Thyroid gland (tissue), 4 donors: ENCODE measurements at places on chromosomes 7 and 10. TPM values are rescaled to one million over a fixed set of nuclear protein-coding genes. Genes with fewer than 3 reads are reported as not detected.

DNA sequence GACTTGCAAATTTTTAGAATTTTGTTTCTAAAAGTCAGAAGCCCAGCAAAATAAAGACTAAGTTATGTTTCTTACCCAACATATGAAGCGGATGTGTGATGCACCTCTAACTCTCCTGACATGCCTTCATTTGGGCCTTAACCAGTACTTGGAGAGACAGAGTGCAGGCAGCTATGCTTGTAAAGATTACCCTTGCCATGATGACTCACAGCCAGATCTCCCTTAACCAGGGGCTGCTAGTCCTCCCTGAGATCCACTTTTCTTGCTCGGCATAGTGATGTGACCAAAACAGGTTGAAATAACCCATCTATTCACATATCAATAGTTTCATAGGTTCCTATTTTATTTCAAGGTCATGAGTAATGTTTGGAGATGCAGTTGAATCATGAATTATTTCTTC lies 43.6 kb downstream of the PPP1R3A start:
- DNase-seq: no peak

DNA sequence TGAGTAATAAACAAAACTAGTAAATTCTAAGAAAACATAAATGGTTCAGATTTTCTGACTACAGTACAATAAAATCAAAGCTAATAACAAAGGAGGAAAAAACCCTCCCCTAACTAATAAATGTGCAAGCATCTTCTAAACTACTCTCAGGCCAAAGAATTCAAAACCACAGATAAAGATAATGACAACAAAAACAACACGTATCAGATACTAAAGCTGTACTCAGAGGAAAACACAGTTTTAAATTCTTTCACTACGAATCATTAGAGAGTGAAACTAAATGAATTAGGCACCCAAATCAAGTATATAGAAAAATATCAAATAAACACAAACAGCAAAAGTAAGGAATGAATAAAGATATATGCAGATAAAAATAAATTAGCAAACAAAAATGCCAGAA lies 200.9 kb downstream of the TEX36 start:
- DNase-seq: no peak

The ANKRD22 gene
- not detected for total RNA-seq

DNA sequence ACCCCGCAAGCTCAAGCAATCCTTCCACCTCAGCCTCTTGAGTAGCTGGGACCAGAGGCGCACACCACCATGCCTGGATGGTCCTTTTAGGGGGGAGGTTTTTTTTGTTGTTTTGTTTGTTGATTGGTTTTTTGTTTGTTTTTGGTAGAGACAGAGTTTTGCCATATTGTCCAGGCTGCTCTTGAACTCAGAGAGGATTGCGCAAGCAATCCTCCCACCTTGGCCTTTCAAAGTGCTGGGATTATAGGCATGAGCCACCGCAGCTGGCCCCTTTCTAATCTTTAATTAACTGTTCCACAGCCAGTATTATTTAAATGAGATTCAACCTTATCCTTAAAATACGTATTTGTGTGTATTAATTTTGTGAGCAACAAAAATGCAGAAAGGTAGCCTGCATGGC lies 65.8 kb downstream of the SLC13A1 start:
- DNase-seq: no peak

DNA sequence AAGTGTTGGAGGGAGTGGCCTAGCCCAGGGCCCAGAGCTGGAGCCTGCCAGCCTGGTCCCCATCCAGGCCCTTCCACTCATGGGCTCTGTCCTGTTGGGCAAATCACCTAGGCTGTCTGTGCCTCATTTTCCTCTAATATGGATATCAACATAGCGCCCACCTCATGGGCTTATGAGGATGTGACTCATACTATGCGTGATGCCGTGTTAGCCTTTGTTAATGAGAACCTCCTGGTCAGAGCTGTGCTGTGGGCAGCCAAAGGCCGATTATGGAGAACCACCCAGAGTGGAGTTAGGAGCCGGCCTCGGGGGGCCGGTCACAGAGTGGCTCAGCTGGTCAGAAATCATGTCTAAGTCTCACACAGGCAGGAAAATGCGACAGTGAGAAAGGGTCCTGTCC lies 306.4 kb downstream of the PAXIP1 start:
- DNase-seq: no peak

DNA sequence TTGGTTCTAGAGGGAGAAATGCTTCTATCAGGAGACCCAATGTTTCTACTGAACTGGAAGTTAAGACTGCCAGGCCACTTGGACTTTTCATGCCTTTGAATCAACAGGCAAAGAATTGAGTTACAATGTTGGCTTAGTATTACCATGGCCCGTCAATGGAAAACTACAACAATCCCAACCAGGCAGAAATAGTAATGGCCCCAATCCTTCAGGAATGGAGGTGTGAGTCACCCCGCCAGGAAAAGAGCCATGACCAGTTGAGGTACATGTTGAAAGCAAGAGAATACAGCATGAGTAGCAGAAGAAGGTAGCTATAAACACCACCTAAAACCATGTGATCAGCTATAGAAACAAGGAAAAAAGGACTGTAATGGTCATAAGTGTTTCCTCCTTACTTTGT lies 101.9 kb downstream of the DGKB start:
- DNase-seq: no peak

DNA sequence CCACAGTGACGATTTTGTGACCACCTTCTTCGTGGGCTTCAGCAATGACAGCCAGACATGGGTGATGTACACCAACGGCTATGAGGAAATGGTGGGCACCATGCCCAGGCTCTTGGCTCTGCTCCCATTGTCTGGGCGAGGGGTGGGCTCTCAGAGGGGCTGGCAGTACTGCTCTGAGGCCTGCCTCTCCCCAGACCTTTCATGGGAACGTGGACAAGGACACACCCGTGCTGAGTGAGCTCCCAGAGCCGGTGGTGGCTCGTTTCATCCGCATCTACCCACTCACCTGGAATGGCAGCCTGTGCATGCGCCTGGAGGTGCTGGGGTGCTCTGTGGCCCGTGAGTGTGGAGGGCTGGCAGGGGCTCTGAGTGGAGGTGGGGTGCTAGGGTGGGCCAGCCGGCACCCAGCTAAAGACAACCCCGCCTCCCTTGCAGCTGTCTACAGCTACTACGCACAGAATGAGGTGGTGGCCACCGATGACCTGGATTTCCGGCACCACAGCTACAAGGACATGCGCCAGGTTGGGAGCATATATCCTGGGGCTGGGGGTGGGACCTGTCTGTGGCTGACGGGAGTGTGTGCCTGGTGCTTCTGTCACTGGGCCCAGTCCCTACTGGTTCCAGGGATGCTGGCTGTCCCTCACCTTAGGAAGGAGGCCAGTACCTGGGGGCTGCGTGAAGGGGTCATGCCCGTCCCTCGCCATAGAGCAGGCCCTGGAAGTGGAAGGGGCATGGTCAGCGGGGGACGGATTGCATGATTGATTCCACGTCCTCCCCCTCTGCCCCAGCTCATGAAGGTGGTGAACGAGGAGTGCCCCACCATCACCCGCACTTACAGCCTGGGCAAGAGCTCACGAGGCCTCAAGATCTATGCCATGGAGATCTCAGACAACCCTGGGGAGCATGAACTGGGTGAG lies 6.8 kb downstream of the AEBP1 start:
- no peak for DNase-seq

DNA sequence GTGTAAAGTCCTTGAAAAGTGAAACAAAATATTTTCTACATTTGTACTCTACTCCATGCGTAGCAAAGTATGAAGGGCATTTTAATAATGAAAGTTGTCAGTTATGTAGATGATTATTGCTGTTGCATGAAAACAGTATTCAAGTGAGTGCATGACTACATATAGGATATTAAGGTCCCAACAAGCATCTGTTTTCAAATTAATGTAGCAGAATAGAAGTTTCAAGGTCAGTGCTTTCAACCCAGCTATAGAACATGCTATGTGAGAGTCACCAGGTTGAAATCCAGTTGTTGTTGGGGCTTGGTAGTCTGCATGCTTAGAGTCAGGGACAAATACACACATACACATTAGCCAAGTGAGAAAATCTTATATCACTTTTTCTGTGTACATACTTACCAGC lies 14.8 kb downstream of the CD36 start:
- no peak for DNase-seq

The LIPF gene
- not detected for total RNA-seq

The PSAP gene
- total RNA-seq: 1,070 TPM
